ENCODE measurements at places on chromosomes 6 and 20. TPM values are rescaled to one million over a fixed set of nuclear protein-coding genes. Genes with fewer than 3 reads are reported as not detected.

- DNase-seq: no peak
Observed at GRCh38 chr6:97269821-97270220, 13.2 kb downstream of the MMS22L start.

- DNase-seq: peak; percentile 78
Observed at GRCh38 chr6:161422710-161423680, 149.1 kb upstream of the AGPAT4 start.

- DNase-seq: no peak
Observed at GRCh38 chr20:5773589-5773988, 23.4 kb downstream of the SHLD1 start.

GRCh38 chr6:53311586-53311935 is 37.2 kb downstream of the ELOVL5 start:
- peak; percentile 39 for DNase-seq

COL9A1 gene
- not detected for total RNA-seq

GRCh38 chr20:14956026-14956425 is 618.6 kb upstream of the FLRT3 start:
- no peak for DNase-seq

- DNase-seq: no peak
Observed at GRCh38 chr6:71190809-71191208, 97.8 kb upstream of the OGFRL1 start.

GRCh38 chr6:168293636-168294530 is 25.7 kb downstream of the DACT2 start:
- DNase-seq: no peak

DNA sequence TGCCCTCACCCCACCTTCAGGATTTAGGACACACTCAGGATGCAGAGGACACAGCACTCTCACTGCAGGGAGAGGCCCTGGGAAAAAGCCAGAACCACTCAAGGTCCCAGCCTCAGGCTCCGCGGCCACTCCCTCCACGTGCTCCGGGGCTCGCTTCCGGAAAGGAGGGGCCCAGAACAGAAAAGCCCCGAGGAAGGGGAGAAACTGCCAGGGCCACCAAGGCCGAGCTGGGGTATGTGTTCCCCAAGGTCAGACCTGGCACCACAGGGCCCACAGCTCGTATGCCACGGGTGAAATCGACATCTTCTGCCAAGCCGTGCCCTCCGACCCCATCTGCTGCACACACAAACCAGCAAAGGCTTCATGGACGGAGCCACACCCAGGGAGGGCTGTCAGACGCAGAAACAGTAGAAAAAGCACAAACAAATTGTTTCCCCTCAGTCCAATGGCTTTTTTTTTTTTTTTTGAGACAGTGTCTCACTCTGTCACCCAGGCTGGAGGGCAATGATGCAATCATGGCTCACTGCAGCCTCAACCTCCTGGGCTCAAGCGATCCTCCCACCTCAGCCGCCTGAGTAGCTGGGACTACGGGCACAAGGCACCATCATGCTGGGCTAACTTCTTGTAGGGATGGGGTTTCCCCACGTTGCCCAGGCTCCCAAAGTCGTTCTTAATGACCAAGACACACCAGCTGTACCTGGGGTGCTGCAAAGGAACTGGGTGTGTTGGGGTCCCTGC is 33.4 kb downstream of the SLC2A4RG start:
- no peak for DNase-seq

GRCh38 chr20:44253528-44253927 is 6.4 kb downstream of the GDAP1L1 start:
- DNase-seq: no peak

Data from MG63 (cell line).